ENCODE measurements at places on chromosomes 7 and 10. TPM values are rescaled to one million over a fixed set of nuclear protein-coding genes. Genes with fewer than 3 reads are reported as not detected.

The NUTM2D gene
- 0.56 TPM for total RNA-seq

- no peak for DNase-seq
These were observed 68.9 kb downstream of the PFKFB3 start for GRCh38 chr10:6271663-6272062.

- no peak for DNase-seq
These were observed 129.9 kb downstream of the IPMK start for GRCh38 chr10:58137813-58138212.

GRCh38 chr7:37645282-37646050 is 38.1 kb upstream of the GPR141 start:
- no peak for DNase-seq

The NUTM2E gene
- total RNA-seq, result not detected

- DNase-seq, result no peak
These were observed 47.6 kb upstream of the AQP1 start for GRCh38 chr7:30864101-30864500.

GRCh38 chr7:91165006-91165845 is 99.0 kb upstream of the FZD1 start:
- DNase-seq, result peak; percentile 88
